ENCODE measurements at places on chromosomes 6 and 20. TPM values are rescaled to one million over a fixed set of nuclear protein-coding genes. Genes with fewer than 3 reads are reported as not detected.

VWA7 gene
- 2.3 TPM for total RNA-seq

BHLHE23 gene
- total RNA-seq, result not detected

XKR7 gene
- total RNA-seq, result not detected

TBX18 gene
- total RNA-seq, result 2.8 TPM

IYD gene
- 0.95 TPM for total RNA-seq

HRH3 gene
- not detected for total RNA-seq

FAM217A gene
- not detected for total RNA-seq

- no peak for DNase-seq
Measured at GRCh38 chr20:8033151-8033841, 13.7 kb upstream of the TMX4 start.

DNA sequence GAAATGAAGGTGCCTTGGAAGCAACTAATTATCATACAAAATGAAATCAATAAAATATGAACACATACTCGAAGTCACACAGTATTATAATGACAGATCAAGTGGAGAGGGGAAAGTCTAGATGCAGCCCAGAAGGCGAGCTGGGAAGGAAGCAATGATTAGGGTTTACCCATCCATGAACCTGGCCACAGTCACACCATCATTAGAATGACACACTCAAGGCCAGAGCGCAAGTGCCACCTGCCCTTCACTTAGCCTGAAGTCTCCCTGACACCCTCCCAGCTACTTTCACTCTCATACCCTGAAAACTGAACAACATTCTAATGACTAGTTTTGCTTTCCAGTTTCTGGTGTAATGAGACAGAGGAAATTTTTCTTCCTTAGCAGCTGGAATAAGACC lies 302.8 kb upstream of the JARID2 start:
- no peak for DNase-seq

DNA sequence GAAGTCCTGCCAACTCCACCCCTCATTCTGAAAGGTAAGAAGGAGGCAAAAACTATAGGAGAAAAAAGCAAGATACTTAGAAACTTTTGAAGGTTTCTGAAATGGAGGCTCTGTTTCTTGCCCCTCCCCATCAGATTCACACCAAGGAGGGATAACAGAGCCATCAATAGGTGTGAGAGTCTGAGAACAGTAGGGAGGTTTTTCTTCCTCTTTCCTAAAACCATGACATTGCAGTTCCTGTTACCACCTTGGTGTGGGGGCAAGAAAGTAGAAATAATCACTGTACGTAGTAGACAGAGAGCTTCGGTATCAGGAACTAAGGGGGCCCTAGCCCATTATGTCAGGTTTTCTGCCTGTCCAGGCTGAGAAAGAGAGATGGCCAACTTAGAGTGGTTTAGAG lies 333.3 kb upstream of the SYNCRIP start:
- DNase-seq, result no peak

DNA sequence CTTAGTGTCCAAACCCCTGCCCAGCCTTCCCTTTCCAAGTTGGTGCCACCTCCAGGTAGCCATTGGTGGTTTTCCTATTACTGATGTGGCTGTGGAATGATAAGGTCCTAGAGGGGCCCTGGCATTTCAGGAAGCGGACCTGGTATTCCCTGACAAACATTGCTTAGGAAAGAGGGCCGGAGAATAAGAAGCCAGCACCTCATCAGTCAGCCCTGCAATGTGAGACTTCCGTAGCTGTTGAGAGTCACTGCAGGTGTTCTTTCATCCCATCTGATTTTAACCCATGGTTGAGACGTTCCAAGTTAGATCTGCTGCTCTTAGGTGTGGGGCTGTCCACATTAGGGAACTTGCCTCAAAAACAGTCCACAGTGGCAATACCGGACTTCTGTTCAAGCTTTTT lies 14.8 kb upstream of the NPEPL1 start:
- no peak for DNase-seq

DNA sequence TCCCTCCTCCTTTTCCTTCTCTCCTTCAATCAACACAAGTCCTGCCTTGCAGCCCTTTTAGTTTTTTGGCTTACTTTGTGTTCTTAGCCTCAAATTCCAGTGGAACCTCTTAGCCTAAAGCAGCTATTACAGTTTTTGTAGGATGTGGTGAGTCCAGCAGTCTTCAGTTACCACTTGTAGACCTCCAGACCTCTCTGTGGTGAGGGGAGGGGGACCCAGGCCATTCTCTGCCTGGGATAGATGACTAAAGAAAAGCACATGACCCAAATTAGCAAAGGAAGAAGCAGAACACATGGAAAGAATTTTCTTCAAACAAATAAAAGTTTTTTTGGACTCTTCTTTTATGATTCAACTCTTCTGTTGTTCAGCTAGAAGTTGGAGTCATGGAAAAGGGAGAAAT lies 246.5 kb downstream of the HAO1 start:
- no peak for DNase-seq

- DNase-seq, result peak; percentile 31
Measured at GRCh38 chr20:4835244-4836177, 113.8 kb downstream of the PRND start.

- no peak for DNase-seq
Measured at GRCh38 chr6:101117393-101118135, 236.4 kb upstream of the ASCC3 start.

DNA sequence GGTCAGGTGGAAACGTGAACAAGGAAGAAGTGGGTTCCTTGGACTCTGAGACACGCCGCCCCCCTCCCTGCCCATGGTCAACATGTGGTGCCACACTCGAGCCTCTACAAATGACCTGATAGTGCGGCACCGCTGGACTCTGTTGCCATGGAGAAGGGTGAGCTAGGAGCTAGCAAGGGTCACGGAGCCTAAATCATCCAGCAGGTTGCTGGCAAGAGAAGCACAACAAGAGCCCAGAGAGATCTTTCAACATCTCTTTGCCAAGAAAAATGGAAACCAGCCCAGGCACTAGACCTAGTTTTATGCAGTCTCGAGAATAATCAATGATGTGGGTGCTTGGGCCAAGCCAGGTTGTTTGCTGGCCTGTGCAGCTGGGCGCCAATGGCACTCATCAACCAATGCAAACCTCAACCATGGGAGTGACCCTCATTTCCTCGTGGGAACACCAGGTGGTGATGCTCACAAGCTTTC lies 69.5 kb downstream of the NOL4L start:
- DNase-seq, result no peak

DNA sequence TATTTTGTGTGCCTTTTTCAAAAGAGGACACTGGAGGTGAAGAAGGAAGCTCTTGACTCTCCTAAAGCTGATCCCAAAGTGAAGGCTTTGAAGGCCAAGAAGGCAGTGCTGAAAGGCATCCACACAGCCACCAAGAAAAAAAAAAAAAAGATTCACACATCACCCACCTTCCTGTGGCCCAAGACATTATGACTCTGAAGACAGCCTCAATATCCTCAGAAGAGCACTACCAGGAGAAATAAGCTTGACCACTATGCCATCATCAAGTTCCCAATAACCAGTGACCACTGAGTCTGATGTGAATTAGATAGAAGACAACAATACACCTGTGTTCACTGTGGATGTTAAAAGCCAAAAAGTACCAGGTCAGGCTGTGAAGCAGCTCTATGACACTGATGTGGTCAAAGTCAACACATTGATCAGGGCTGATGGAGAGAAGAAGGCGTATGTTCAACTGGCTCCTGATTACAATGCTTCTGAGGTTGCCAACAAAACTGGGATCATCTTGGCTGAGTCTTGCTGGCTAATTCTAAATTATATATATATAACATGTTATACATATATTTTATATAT lies 59.4 kb downstream of the PLCG1 start:
- DNase-seq, result no peak

GRCh38 chr20:61353261-61354000 lies 101.4 kb downstream of the CDH4 start:
- no peak for DNase-seq
